ENCODE measurements at places on chromosomes 12 and 14.

GRCh38 chr14:82565825-82566224 lies 1032.2 kb upstream of the SEL1L start:
- no peak for DNase-seq

- peak; percentile 68 for DNase-seq
These were observed 4.4 kb downstream of the ZBTB42 start for GRCh38 chr14:104805326-104805678.

- DNase-seq: no peak
These were observed 366.1 kb upstream of the TMPO start for GRCh38 chr12:98149270-98149669.

DNA sequence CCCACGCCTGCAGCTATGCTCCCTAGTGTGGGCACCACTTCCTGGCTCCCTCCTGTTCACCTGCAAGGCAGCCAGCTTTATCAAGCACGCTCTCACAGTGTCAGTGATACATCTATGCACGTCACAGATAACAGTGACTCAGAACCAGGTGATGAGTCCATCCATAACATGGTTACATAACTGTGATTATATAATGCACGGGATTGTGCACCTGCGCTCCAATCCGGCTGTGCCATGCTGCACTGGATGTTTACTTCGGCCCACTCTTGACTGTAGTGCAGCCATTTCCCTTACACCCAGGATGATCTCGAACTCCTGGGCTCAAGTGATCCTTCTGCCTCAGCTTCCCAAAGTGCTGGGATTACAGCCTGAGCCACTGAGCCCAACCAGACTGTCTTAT lies 38.4 kb upstream of the CEP83 start:
- no peak for DNase-seq

DNA sequence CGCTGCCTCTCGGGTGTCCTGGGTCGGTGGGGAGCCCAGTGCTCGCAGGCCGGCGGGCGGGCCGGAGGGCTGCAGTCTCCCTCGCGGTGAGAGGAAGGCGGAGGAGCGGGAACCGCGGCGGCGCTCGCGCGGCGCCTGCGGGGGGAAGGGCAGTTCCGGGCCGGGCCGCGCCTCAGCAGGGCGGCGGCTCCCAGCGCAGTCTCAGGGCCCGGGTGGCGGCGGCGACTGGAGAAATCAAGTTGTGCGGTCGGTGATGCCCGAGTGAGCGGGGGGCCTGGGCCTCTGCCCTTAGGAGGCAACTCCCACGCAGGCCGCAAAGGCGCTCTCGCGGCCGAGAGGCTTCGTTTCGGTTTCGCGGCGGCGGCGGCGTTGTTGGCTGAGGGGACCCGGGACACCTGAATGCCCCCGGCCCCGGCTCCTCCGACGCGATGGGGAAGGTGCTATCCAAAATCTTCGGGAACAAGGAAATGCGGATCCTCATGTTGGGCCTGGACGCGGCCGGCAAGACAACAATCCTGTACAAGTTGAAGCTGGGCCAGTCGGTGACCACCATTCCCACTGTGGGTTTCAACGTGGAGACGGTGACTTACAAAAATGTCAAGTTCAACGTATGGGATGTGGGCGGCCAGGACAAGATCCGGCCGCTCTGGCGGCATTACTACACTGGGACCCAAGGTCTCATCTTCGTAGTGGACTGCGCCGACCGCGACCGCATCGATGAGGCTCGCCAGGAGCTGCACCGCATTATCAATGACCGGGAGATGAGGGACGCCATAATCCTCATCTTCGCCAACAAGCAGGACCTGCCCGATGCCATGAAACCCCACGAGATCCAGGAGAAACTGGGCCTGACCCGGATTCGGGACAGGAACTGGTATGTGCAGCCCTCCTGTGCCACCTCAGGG lies 679 bp downstream of the ARF6 start:
- no peak for DNase-seq

DNA sequence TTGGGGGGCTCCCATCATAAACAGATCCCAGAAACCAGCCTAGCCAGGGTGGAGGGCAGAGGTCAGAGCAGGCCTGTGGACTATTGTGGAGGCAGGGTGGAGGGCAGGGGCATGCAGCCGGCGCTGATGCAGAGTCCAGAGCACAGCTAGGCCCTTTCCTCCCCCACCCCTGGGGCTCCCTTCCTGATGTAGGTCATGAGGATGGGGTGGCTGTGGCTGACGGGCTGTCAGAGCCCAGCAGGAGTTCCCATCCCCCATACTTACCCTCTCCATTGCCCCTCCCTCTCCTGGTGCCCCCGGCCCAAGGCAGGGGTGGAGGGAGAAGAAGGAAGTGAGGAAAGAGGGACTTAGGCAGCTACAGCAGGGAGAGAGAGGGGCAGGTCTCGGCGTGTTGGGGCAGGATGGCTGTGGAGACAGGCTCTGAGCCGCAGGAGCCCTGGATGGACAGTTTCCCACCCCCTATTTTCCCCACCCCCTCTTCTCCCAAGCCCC lies 5.7 kb upstream of the ZNF385A start:
- DNase-seq: no peak

- no peak for DNase-seq
These were observed 311.5 kb upstream of the OR4E1 start for GRCh38 chr14:21985081-21985480.

DNA sequence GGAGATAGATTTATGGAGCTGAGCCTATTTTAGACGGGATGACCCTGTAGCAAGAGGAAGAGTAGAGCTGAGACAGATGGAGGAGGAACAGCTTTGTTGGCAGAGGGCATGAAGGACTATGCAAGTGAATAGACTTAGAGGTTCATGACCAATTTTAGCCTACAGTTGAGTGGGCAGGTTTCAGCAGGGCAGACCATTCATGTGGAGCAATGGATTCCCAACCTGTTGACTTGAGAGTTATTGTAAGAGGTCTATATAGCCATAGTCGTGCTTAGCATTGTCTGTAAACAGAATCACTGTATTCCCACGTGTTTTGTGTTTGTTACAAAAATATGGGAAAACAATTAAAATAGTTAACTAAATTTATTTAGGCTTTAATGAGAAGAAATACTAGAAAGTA lies 116.8 kb downstream of the CFAP54 start:
- DNase-seq: no peak

GRCh38 chr14:69154779-69155178 lies 1.9 kb upstream of the DCAF5 start:
- DNase-seq: no peak

DNA sequence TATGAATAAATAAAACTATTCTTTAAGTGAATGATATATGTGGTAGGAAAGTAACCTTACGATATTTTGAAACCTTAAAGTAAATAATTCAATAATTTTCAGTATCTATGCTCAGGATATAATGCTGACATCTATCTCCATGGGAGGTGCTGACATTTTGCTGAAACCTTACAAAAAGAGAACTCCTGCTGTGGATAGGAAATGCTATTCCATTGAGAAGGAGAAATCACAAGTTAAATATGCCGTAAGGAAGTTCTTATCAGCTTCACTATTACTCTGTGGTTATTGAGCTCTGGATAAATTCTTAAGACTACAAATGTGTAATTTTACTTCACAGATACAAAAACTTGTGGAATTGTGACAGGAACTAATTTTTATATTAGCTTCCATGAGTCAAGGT lies 722.1 kb downstream of the TMTC2 start:
- DNase-seq: no peak

- no peak for DNase-seq
These were observed 29.3 kb upstream of the ATF1 start for GRCh38 chr12:50734409-50735263.

DNA sequence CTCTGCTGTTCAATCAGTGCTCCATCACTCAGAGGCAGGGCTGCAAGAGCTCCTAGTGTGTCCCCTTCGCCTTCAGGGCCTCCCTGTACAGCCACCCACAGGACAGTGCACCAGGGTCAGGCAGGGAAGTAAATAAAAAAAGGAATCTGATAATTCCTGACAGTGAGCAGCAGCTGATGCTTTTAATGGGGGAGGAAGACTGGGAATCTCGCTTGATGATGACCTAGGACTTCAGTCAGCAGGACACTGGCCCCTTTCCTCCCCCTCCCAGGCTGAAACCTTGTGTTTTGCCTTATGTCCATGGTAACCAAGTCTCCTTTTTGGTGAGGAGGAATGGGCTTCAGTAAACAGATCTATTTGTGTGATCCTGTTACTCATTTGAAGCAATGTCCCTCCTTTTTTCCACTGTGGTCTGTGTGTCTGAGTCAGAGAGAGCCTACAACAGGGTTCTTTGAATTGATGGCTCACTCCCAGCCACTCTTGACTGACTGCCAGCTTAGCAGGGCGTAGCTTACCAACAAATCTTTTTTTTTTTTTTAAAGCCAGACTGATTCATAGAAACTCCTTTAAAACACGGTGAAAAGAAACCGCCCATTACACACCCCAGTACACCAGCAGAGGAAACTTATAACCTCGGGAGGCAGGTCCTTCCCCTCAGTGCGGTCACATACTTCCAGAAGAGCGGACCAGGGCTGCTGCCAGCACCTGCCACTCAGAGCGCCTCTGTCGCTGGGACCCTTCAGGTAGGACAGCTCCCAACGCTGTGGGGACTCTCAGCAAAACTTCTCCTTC lies at the start of gene EMP1:
TSS of gene EMP1 (plus strand) at position 597 of the 792 bp plus-strand sequence. CDS start 14,785 bp downstream, outside the sequence.
- DNase-seq: peak; percentile 100

DNA sequence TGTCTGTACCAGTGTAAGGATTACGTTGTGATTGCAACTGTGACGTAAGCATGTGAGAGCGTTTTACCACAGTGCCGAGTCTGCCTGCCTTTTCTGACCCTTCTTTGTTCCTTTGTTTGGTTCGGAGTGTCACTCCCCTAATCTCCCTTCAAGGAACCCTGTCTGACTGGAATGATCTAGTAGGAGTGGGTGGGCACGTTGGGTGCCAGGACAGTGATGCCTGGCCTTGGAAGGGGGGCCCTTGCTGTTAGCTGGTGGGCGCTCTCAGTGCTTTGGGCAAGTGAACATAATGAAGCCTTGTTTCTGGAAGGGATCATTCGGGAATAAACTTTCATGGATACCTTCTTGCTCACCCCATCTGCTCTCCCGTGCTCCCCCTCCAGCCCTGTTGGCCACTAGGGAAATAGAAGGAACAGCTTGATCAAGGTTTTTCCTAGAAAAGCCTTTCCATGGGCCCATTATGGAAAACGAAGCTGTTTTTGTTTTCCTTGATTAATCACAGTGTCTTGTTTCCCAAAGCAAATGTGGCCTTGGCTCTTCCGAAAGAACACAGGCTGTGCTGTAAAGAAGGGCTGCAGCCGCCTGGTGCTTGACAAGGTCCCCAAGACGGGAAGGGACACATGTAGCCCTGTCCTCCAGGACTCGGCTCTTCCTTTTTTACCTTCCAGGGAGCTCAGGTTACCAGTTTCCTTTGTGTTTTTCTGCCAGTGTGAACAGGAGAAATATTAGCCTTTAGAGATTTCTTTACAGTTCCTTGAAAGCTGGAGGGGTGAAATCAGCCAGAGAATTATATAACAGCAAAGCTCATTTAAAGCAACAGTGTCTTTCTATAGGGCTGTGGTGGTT lies 215.5 kb downstream of the CRADD start:
- DNase-seq: no peak

DNA sequence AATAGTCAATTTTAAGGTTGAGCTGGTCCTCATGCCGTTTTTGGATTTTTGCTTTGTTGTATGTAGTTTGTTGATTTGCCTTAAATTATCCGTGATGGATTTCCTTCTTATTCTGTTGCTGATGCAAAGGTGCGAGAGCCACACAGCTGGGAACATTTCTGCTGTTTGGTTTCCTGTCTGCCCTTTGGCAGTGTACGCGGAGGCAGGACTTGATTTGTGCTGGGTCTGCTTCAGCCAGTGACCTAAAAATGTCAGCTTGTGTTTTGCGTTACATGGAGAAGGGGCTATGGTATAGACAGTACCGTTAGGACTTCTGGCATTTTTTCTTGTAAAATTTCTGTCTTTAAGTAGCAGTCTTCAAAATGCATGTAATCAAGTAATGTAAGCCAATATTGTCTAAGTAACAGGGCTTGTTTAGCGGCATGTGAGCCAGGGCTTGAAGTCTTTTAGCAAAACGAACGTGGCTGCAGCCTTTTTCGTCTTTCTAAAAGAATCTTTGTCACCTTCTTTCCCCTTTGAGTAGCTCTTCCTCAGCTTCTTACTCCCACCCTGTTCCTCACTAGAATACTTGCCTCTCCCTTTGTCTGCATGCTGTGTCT lies 18.2 kb upstream of the RD3L start:
- no peak for DNase-seq

DNA sequence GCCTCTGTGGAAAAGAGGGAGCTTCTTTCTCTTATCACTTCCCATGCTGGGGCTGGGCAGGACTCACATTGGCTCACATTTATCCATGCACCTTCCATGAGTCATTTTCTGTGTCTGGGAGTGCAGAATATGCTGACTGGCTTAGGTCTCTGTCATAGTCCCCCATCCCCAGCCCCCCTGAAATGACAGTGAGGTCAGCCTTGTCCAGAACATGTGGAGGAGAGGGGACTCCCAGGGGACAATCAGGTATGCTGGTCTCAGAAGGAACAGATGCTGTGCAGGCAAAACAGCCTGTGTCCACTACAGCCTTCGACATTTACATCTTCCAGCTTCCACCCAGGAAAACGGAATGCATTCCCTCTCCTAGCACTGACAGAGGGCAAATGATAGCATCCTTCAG lies 35.0 kb downstream of the ADGRD1 start:
- DNase-seq: no peak

DNA sequence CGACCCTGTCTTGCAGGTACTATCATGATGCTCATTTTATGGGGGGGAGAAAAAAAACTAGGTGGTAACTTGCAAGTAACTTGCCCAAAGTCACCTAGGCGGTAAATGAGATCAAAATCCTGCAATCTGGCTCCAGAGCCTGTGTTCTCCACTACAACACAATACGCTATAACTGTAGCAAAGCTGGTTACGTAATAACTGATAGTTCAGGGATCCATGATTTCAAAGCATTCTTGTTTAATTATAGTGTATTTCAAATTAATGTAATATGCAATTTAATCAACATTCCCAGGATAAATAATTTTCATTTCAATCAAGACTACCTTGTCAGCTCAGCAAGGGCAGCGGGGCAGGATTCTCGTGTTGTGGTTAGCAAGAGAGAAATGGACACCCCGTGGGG lies 31.7 kb downstream of the BBS10 start:
- no peak for DNase-seq

DNA sequence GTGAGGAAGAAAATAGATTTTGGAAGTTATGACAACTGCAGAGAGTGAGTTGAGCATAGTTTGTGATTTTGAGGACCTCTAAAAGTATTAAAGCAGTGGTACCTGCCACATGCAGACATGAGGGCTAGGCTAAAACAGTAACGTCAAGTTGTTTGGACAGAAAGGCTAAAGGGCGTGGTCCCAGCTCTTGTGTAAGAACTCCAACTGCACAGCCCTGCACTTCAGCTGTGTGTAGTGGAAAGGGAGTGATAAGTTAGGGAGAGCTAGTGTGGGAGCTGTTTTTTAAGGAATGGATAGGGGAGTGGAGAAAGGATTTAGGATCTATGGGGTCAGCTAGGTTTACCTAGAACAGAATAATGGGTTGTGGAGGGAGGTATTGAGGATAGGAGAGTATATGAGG lies 39.5 kb downstream of the TESPA1 start:
- DNase-seq: no peak

DNA sequence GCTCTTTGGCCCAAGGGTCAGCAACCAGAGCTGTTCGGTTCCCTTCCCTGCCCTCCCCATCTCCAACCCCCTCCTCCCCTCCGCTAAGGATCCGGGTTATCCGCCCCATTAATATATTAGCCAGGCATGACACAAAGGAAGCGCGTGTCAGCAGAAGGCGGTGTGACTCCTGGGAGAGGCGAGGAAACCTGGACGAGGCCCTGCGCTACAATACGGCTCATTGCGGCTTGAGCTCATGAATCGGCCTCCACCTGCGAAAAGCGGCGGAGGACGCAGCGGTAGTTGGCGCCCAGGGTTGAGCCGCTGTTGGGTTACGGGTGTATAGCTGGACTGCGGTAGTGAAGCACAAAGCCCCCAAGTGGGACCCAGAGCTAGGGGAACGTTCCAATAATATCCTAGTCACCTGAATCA lies 9.9 kb downstream of the FOXA1 start:
- no peak for DNase-seq

- no peak for DNase-seq
These were observed 54.9 kb upstream of the SCN8A start for GRCh38 chr12:51536159-51536558.
